ENCODE measurements at places on chromosomes 13 and 19.

- DNase-seq: no peak
Observed at GRCh38 chr13:66532845-66533244, 697.3 kb downstream of the PCDH9 start.

GRCh38 chr19:44752816-44753625 lies 4.5 kb downstream of the BCL3 start:
- peak; percentile 93 for DNase-seq

GRCh38 chr19:29201855-29202254 lies 11.1 kb downstream of the UQCRFS1 start:
- no peak for DNase-seq

DNA sequence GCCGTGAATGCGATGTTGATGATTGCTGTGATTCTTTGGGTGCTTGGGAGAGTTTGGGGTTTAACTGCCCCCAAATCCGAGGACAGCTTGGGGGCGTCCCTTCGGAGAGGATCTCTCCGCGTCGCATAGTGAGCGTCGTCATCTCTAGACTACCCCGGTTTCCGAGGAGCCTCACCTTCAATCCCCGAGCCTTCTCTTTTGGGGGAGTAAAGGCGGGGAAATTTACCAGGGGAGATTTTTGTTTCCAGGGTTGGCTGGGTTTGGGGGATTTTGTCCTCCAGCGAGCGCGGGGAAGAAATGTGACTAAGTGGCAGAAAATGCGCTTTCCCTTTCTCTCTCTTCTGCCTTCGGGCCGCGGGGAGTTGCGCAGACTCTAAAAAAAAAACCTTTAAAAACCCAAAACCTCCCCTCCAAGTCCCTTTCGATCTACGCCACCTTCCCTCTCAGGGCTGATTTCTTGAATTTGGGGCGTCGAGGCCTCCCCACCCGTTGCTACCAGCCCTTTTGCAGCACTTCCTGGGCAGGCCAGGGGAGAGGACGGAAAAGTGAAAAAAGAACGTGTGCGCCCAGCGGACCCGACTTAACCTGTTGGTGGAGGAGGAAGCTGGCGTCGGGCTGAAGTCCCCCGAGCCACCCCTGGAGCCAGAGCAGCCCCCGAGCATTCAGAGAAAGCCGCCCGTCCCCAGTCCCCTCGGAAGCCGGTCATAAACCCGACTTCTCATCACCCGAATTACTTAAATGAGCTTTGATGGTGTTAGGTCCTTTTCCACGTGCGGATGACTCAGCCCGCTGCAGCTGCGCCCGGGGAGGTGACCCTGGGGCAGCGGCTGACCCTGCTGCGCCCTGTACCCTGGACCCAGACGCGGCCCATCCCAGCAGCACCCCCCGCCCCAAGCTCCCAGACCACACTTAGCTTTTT lies 17.7 kb downstream of the NFIX start:
- DNase-seq: peak; percentile 40

DNA sequence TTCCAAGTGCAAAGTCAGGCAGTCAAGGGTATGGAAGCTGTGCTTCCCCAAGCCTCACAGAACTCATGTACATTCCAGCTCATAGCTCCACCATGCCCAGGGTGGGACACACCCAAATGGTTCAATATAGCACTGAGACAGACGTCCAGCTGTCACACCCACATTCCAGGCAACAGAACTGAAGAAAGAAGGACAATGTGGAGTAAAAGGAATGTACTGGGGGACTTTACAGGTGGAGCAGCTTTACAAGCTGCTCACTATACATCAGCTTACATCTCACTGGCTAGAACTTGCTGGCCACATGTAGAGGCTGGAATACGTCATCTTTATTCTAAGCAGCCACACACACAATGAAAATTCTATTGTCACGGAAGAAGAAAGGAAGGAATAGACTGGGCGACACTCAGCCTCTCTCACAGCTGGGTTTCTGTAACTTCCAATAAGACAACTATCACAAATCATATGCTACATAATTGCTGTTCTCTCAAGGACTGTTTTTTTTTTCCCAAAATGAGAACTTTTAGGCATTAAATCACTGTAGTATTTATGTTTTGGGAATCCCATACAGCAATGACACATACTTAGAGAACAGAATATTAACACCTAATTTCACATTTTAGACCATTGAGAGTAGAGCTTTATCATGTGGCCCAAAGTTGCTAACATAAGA lies 86.1 kb downstream of the KLF12 start:
- DNase-seq: peak; percentile 78

DNA sequence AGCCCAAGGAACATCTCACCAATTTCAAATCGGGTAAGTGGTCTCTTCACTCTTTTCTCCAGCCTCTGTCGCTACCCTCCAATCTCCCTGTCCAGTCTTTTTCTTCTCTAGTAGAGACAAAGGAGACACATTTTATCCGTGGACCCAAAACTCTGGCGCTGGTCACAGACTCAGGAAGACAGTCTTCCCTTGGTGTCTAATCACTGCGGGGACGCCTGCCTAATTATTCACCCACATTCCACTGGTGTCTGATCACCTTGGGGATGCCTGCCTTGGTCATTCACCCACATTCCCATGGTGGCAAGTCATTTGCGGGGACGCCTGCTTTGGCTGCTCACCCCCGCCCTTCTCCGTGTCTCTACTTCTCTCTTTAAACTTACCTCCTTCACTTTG lies 13.8 kb upstream of the OR10H1 start:
- no peak for DNase-seq

DNA sequence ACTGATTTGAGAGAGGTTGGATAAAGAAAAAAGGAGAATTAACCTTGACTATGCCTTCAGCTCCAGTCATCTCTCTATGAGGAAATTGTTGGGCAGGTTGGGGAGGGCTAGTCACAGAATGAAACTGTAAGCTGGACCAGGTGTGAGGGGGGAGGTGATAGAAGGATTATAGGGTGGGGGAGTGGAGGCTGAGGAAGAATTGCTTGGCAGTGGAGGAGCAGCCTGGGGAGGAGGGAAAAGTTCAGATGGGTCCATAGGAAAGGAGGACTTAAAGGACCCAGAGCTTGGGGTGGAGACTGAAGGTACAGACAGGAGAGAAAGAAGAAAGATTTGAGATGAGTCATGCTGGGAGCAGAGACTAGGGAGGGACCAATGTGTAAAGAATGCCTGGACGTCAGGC lies 8.2 kb upstream of the ZNF431 start:
- no peak for DNase-seq

- no peak for DNase-seq
Observed at GRCh38 chr13:109577191-109577700, 209.1 kb downstream of the IRS2 start.

- DNase-seq: peak; percentile 79
Observed at GRCh38 chr19:19461671-19462622, 53.4 kb downstream of the TSSK6 start.

- peak; percentile 56 for DNase-seq
Observed at GRCh38 chr19:16088351-16089009, 12.2 kb downstream of the TPM4 start.

DNA sequence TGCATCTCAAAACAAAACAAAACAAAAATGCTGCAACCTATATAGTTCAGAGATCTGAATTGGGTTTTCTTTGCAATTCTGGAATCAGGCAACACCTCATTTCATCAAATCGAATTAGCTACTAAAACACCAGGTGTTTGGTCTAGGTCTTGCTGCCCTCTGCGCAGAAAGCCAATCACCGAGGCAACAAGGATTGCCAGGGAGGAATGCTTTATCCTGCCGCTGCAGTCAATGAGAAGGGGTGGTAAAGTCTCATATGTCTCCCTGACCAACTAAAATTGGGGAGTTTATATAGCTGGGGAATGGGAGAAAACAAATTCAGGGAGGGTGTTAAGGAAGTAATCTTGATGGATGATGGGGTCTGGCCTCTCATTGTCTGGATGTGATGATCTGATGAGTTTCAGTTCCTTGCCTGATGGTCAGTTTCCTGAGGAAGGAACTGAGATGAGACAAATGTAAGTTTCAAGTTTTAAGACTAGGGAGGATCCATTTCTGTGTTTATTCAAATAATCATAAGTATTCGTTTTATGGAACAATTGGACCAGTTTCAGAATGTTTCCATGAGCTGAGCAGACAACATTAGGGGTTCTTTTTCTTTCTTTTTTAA lies 5.0 kb upstream of the YJU2 start:
- no peak for DNase-seq

DNA sequence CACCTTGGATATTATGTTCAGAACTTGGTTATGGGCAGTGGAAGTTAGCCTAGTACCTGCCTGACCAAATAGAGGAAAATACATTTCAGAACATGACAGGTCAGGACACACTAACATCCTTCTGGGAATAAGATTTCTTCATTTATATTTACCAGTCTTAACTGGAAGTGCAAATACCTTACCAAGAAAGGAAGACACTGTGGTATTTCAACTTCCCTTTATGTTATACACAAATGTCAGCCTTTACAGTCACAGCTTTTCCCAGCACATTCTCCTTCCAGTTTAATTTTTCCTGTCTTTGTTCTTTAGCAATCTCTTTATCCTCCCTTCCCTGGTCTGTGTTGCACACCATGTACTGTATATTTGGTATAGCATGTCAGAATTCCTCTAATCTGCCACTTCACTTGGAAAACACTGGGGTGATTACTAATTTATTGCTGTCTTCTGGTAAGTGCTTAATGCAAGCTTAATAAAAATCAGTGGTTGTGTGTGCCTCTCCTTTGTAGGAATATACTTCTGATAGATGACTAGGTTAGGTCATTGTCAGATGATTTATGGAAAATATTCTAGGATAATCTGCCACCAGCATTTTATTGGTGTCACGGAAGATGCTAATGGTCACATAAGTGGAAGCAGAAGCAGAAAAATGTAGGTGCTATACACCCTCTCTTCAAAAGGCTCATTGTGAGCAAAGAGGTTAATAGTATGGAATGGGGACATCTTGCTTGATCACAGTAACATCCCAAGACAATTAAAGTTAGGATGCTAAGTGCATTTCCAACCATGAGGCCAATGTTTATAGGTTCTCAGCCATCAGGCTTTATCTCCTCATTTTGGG lies 124.3 kb upstream of the STARD13 start:
- no peak for DNase-seq

DNA sequence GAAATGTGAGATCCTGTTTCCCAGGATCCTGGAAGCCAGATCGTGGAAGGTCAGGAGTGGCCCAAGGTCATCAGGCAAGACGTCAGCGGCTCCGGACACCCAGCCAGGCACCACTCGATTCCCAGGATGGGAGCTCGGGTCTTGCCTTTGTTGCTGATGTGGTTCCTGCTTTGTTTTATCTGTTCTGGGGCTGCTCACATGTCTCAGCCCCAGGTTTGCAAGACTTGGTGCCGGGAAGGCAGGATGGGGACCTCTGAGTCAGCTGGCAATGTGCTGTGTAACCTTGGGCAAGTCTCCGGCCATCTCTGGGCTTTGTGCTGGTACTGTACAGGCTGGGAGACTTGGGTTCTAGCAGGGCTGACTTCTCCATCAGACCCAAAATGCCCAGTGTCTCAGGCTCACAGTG lies 1.4 kb upstream of the FCHO1 start:
- DNase-seq: no peak

DNA sequence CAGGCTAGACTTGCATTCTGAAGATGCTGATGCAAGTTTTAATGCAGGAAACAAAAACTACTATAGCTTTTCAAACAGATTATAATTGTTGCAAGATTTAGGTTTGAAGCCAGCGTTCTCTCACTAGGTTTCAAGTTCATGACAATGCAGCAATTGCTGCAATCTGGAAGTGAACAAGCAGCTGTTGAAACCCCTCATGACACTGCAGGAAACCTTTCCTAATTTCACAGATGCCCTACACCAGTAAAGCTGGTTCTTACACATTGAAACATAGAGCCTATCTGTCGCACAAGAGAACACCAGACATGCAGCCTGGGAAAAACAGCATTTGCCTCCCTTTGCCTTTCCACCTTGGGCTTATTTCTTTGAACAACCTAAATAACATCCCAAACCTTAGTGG lies 1737.2 kb upstream of the MIR17HG start:
- DNase-seq: peak; percentile 6

- DNase-seq: no peak
Observed at GRCh38 chr13:44732503-44733098, 156.5 kb upstream of the TSC22D1 start.

DNA sequence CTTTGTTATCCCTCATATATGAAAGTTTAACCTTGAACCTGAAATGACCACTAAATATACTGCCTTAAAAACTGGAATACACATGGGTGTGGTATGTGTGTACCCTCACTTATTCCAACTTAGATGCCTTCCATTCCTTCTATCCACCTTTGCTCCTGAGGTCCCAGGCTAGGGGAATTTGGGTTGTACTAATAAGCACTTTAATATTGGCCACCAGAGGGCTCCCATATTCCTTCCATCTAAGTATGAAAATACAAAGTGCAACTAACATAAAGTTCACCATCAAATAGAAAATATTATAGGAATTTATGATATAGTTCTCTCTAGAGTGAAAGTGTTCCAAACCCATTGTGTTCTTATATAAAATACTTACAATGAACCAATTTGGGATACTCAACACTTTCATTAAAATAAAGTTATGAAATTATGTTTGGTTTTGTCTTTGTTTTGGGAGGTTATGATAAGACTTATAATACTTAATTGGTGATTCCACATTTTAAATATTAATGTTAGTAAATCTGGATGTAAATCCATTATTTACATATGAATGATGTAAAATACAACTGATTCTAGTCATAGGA lies 62.3 kb downstream of the ITGBL1 start:
- DNase-seq: peak; percentile 48

GRCh38 chr19:44662691-44663385 lies 8.4 kb upstream of the CEACAM19 start:
- DNase-seq: peak; percentile 44

GRCh38 chr13:48405875-48406274 lies 7.0 kb downstream of the LPAR6 start:
- DNase-seq: no peak

- DNase-seq: no peak
Observed at GRCh38 chr13:40985381-40986100, 33.6 kb downstream of the ELF1 start.

DNA sequence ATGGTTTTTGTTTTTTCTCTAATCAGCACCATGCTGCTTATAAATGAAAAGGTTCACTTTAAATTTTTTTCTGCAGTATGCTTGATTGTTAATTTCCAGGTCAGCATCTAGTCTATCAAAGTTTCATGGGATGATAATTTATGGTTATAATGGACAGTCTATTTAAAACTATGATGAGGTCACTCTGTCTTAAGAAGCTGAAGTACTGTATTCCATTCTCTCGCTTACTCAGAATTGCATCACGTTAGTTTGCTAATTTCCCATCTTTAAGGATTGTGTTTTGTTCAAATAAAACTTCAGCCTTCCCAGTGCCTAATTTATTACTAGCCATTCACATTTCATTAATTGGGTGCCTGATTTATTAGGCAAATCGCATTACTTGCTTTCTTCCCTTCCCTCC lies 94.3 kb downstream of the GPC6 start:
- no peak for DNase-seq

DNA sequence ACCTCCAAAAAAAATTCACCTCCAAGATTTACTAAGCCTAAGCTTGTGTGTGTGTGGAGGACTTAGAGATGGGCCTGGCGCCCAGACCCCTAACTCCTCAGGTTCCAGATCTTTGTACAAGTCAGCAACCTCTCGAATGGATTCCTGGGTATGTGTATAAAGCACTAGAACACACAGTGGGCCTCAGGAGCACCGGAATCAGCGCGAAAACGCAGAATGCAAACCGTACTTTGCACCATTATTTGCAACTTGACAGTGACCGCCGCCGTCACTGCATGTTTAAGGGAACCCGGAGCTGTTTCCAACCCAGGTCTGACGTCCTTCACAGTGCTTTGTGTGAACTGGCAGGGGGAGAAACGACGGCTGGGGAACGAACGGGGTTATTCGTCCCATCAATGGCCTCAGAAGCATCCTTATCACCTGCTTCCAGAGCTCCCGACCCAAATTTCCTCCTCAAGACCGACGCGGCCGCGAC lies 688 bp downstream of the ZNF606 start:
- DNase-seq: peak; percentile 53

Data from lung (tissue), 17 donors.